Right renal pelvis (tissue), 4 donors: ENCODE measurements at places on chromosomes 11 and 22. TPM values are rescaled to one million over a fixed set of nuclear protein-coding genes. Genes with fewer than 3 reads are reported as not detected.

- DNase-seq, result no peak
Observed at GRCh38 chr11:62505440-62506091, 41.0 kb downstream of the AHNAK start.

DNA sequence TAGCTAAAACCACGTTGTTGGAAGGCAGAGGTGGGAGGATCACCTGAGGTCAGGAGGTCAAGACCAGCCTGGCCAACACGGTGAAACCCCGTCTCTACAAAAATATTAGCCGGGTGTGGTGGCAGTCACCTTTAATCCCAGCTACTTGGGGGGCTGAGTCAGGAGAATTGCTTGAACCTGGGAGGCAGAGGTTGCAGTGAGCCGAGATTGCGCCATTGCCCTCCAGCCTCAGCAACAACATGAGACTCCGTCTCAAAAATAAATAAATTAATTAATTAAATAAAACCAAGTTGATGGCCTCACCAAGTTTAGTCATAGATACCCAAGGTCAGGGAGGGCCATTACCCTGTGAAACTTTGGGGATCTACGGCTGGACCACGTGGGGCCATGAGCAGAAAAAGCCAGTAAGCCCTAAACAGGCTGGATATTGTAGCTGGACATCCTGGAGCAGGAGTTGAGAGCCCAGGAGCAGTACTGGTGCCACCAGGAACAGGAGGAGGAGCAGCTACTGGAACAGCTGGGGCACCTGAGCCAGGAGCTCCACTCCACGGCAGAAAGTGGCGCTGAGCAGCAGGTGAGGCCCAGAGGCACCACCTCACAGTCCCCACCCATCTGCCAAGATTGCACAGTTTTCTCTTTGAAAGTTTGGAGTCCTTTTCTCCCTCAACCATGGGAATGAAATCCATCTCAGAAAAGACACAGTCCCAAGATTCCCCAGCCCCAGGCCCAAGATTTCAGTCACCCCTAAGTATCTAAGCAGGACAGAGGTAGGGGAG, 50.5 kb downstream of the BTG4 start:
- DNase-seq, result no peak

Gene POLR3H
- 31.3 TPM for polyA plus RNA-seq

Gene WNT7B
- polyA plus RNA-seq, result 11.6 TPM

GRCh38 chr11:27300974-27301373, 62.0 kb downstream of the CCDC34 start:
- DNase-seq, result no peak

Gene SLC35C1
- polyA plus RNA-seq, result 7.4 TPM

Gene TIGD3
- 0.63 TPM for polyA plus RNA-seq

DNA sequence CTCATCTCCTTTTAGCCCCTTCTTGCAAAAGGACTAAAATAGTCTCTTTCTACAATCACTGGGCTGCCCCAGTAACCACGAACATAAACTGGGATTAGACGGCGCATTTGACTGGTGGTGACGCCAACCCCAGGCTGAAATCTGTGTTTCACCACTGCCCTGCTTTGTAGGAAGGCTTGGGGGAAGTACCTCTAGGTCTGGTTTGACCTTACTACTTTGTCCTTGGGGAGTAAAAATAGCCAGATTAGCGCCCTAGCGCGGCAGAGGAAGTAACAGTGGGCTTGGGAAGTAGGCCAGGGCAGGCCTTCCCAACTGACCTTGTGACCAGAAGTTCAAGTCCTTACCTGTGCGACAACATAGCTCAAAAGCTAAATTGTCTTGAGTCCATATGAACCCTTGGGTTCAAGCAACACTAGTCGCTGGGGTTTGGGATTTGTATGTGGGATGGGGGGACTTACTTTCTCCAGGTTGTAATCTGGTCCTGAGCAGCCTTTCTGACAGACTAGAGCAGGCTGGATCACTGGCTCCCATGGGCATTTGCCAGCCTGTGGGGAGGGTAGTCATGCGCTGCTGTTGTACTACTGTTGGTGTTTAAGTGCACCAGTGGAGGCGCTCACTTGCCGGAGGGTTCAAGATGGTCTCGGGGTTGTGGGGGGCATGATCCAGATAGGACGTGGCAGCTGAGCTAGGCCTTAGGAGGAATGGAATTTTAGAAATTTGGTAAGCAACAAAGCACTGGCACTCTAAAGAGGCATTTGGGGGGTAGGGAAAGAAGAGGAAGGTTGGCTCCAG, 953 bp upstream of the PACS1 start:
- no peak for DNase-seq

Gene FGF3
- polyA plus RNA-seq, result not detected

GRCh38 chr11:7628660-7629059, 44.6 kb downstream of the CYB5R2 start:
- DNase-seq, result no peak

GRCh38 chr11:63698976-63699733, 17.9 kb downstream of the RTN3 start:
- DNase-seq, result no peak

DNA sequence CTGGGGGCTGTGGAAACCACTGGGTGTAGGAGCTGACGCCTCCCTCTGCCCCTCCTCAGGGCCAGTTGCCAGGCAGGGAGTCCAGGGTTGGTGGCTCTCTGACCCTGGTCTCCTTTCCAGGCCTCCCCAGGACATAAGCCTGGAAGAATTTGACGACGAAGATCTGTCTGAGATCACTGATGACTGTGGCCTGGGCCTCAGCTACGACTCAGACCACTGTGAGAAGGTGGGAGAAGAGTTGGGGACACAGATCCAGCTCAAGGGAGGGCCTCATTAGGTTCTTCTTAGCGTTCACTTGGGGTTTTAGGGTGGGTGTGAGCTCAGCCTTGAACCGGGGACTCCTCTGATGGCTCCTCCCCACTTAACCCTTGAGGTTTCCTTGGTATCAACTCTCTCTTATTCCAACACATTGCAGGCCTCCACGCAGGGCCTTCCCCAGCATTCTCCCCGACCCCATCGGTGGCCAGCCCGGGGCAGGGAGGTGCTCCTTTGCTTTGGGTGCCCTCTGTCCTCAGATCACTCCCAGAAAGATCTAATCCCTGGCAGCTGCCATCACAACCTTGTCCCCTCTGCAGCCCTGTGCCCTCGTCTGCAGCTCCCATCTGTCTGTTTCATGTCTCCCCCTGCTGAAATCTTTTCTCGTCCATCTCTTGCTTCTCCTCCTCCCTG, 1.2 kb downstream of the MAPK8IP2 start:
- no peak for DNase-seq

DNA sequence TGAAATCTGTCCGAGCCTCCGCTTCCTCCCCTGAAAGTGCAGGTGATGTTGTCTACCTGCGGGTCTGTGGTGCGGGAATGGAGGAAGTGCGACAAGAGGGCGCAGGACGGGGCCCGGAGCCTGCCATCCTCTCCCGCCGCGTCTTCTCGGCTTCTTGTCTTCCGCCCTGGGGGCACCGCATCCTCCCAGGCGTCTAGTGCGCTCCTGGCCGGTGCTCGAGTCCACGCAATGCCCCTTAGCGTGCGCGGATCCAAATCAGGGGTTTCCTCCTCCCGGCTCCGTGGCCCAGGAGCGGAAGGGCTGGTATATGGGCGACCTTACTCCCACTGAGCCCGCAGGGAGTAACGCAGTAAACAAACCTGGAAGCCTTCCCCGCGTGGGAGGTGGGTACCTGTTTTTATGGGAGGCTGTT, 405 bp downstream of the SFI1 start:
- no peak for DNase-seq

GRCh38 chr22:37220543-37220981, 8.3 kb upstream of the SSTR3 start:
- no peak for DNase-seq

DNA sequence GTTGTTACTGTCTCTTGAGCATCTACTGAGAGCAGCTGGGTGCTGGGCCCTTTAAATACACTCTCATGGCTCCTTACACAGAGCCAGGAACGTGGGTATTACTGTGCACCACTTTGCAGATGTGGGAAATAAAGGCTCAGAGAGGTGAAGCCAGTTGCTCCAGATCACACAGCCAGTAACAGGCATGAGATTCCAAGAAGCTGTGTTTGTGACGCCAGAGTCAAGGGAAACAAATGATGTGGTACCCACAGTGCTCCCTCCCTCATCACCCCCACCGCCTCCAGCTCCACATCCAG, 1.4 kb upstream of the PRDM11 start:
- DNase-seq, result no peak

GRCh38 chr11:112666253-112666652, 295.0 kb upstream of the NCAM1 start:
- DNase-seq, result no peak

Gene ZNF70
- polyA plus RNA-seq, result 5.3 TPM

DNA sequence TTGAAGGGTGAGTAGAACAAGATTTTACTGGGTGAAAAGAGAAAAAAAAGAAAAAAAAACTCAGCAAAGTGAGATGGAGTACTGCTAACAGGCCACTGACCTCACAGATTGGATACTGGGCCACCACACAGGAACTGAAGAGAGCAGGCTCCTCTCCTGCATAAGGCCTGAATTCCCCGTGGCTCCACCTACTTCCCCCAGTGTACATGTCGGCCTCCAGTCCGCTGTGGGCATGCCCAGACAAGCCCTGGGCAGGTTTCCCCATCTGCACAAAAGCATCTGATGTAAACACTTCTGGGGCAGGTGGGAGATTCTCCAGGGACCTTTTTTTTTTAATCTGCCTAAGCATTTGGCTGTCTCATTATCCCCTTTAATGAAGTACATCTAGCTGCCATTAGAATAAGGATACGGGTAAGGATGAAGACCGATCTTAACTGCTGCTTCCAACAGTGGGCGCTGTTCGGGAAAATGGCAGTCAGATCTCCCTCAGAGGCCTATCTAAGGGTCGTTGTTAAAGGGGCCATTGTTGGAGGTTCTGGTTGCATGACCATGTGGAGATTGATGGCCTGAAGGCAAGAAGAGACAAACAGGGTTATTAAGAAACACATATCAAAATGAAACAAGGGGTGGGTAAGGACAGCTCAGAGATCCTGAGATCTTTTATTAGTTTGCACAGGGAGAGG, 48.5 kb downstream of the MS4A13 start:
- no peak for DNase-seq

- no peak for DNase-seq
Observed at GRCh38 chr11:69446108-69446507, 35.4 kb upstream of the LINC01488 start.

- peak; percentile 51 for DNase-seq
Observed at GRCh38 chr11:8006349-8006977, 19.3 kb downstream of the EIF3F start.

Gene MRGPRX4
- polyA plus RNA-seq, result not detected

DNA sequence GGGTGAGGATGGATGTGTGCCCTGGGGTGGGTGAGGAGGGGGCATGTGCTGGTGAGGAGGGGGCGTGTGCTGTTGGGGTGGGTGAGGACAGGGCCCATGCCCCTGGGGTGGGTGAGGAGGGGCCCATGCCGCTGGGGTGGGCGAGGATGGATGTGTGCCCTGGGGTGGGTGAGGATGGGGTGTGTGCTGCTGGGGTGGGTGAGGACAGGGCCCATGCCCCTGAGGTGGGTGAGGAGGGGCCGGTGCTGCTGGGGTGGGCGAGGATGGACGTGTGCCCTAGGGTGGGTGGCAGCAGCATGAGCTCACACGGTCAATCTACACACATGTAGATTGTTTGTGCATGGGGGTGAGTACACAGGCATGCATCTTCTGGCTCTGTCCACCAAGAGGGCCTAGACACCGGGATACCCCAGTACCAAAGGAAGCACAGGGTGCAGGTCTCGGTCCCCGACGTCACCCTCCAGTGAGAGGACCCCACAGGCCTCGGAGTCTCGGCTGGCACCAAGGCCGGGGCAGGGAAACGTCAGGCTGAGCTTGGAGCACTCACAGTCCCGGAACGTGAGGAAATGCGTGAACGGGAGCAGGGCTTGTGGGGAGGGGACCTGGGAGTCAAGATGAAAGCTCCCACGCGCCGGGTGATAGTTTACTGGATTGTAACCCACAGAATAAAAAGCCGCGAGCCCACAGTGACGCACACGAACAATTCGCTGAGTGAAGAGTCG, 37.4 kb upstream of the TOLLIP start:
- no peak for DNase-seq

GRCh38 chr22:25410849-25411248, 153.6 kb upstream of the GRK3 start:
- no peak for DNase-seq

- DNase-seq, result no peak
Observed at GRCh38 chr11:88421530-88421929, 84.0 kb upstream of the CTSC start.

Gene SYCE3
- not detected for polyA plus RNA-seq

Gene C22orf31
- 1.2 TPM for polyA plus RNA-seq

DNA sequence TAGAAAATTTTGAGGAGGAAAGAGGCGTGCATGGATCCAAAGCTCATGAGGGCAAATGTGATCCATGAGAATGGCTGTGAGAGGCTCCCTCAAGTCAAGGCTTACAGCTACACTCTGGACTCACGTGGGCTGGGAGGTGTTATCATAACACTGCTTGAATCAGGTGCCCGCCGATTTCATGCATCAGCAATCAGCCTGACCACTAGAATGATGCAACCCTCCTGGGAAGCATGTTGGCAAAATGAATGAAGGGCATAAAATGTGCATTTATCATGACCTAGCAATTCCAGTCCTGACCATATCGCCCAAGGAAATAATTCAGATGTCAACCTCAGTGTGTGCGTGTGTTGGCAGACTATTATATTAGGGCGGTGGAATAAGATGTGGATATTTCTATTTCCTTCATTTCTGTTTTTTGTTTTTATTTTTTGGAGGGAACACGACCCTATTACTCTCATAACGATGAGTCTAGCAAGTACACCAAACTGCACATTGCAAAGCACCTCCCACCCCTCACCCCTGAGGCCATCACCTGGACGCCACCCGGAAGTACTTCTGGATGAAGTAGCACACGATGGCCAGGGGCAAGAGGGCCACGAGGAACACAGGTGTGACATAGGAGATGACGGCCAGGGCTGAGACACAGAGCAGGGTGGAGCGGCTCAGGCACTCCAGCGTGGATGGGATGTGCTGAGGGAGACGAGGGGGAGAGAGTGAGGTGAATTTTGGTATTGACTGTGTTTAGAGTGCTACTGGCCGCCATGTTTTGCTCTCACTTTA, 15.7 kb upstream of the KCNJ11 start:
- DNase-seq, result no peak

Gene CAPN5
- polyA plus RNA-seq, result 29.4 TPM

GRCh38 chr11:134541951-134542350, 129.9 kb upstream of the B3GAT1 start:
- DNase-seq, result no peak

GRCh38 chr11:12840871-12841660, 166.8 kb downstream of the TEAD1 start:
- DNase-seq, result no peak

Gene ENTHD1
- not detected for polyA plus RNA-seq

Gene MS4A2
- polyA plus RNA-seq, result not detected

GRCh38 chr11:32138902-32139301, 48.0 kb downstream of the RCN1 start:
- no peak for DNase-seq

DNA sequence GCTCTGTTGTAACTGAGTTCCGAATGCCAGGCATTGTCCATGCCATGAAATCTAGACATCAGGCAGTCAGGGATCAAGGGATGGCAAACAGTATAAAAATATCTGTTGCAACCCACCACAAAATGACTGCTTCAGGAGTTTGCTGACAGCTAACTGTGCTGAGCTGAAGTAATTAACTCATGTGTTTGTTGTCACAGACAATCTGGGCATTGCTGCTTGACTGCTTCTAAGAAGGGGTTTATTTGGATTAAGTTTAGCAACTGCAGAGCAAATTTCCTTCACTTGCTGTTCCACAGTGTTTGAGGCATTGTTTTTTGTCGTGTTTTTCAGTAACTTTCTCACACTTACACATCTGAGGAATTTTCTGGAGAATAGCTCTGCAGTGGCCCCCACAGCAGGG, 30.4 kb downstream of the BSX start:
- peak; percentile 8 for DNase-seq

Gene PGA5
- 0.35 TPM for polyA plus RNA-seq
